Activated CD4-positive, alpha-beta T cell treated with anti-CD3 and anti-CD28 coated beads for 36 hours (primary cell): ENCODE measurements at places on chromosomes 12 and 14.

- DNase-seq: no peak
Observed at GRCh38 chr14:80206351-80207080, 4.8 kb downstream of the DIO2 start.

DNA sequence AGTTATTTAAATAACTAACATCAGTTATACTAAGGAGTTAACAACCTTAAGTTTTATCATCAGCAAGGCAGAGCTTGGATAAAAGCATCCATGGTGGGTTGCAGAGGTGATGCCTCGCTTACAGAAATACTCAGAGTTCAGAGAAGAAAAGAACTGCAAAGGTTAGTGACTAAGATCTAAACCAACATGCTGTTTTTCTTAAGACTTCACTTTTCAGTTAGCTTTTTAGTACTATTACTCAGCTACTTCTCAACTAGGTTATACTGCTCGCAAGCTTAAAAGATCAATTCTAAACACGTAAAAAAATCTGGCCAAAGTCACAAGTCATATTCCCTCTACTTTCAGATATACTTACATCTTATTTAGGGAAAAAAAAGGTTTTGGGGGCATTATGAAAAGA lies 2.8 kb downstream of the PPP1CC start:
- peak; percentile 30 for DNase-seq

DNA sequence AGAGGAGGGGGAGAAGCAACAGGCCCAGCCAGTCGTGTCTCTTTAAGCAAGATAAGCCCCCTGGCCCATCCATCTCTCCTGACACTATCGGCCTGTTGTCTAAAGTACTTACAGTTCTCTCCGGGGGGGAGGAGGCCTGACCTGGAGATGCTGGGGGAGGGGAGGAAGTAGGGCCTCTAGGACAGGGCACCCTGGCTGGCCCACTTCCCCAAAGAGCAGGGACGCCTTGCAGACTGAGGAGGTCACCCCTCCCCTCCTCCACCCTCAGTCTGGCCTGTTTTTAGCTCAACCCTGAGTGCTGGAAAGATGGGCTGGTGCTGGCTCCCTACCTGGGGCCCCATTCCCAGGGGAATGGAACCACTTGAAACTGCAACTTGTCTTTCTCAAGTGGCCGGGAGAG lies 70.3 kb downstream of the TBX5 start:
- DNase-seq: no peak

GRCh38 chr12:53795927-53796326 lies 44.1 kb upstream of the CISTR start:
- no peak for DNase-seq

DNA sequence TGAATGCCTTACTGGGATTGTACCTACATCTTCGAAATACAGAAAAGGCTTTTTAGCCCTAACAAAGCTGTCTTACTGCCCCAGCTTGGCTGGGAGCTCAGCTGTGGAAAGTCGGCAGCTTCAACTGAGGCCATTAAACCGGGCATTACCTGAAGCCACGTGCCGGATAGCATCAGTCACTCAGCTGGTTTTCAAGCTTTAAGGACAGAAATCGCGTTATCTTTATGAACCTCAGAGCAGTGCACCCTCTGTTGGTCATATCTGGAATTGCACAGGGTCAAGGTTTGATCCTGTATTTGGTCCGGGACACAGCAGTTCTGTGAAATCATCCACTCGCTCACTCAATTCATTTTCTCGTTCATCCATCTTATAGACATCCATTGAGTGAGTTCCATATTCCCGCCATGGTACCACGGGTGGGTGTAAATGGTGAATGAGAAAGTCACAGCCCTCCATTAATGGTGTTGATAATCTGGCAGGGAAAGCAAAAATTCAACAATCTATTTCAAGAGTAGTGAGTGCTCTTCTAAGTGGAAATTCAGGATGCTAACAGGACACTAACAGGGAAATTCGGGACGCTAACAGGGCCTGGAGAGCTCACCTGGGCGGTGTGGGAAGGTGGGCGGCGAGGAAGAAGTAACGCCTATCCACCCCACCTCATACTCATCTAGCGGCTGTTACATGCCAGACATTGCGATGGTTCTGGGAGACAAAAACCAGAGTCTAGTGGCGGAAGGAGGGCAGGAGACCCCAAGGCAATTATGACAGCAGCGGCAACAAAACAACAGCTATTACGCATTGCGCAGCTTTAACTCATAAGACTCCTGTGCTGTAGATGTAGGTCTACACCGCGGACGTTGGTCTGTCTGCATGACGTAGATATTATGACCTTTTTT lies 60.6 kb upstream of the TCL1A start:
- DNase-seq: peak; percentile 73

DNA sequence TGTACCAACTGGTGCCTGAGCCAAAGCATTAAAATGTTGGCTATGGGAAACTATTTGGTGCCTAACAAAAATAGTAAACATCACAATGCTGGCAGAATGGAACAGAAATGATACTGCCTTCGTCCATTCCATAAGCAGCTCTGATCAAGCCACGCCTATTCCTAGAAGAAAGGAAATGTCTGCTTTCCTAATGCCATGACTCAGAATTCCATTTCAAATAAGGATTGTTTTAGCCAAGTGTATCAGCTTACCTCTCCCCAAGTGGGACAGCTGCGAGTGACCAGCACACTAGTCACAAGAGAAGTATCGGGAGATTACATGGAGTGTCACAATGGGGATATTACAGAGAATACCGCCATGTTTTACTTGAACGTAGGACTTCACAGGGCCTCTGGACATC lies 38.7 kb downstream of the GLT8D2 start:
- DNase-seq: no peak

DNA sequence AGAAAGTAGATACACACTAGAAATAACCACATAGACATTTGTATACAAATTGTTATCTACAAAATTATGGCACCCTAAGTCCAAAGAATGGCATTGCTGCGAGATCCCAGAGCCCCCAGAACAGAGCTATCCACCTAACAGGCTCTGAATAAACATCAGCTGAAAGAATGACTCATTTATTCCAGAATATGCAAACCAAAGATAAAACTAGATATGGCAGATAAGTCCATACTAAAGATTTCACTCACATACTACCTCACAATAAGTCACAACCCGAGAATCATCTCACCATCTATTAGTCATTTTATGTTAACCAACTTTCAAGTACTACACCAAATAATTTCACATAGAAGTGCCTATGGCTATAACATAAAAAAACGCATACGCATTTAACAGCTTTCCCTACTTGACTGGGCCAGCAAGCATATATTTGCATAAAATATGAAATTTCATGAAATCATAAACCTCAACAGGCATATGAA lies 5.6 kb downstream of the CNIH1 start:
- peak; percentile 32 for DNase-seq

DNA sequence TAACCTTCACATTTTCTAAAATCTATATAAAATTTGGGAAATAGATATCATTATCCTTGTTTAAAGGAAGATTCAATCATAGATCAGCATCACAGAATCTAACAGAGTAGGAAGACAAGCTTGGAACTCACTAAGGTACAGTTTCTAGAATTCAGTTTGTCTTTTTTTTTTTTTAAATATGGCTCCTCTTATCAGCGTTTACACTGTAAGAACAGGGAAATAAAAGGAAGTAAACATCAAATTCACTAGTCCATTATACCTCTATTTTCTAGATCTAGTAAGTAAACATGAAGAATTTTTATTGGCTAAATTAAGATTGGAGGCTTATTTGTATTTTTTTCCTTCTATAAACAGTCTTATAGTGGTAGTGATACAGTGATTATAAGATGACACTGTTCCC lies 144.9 kb downstream of the LRIG3 start:
- no peak for DNase-seq

- DNase-seq: peak; percentile 64
Observed at GRCh38 chr12:112303004-112303403, 79.2 kb downstream of the HECTD4 start.

- DNase-seq: no peak
Observed at GRCh38 chr12:80166751-80167150, 67.4 kb downstream of the OTOGL start.

- peak; percentile 93 for DNase-seq
Observed at GRCh38 chr14:100067971-100068959, 3.0 kb downstream of the EVL start.

- DNase-seq: no peak
Observed at GRCh38 chr12:94173660-94174265, 25.4 kb downstream of the PLXNC1 start.

DNA sequence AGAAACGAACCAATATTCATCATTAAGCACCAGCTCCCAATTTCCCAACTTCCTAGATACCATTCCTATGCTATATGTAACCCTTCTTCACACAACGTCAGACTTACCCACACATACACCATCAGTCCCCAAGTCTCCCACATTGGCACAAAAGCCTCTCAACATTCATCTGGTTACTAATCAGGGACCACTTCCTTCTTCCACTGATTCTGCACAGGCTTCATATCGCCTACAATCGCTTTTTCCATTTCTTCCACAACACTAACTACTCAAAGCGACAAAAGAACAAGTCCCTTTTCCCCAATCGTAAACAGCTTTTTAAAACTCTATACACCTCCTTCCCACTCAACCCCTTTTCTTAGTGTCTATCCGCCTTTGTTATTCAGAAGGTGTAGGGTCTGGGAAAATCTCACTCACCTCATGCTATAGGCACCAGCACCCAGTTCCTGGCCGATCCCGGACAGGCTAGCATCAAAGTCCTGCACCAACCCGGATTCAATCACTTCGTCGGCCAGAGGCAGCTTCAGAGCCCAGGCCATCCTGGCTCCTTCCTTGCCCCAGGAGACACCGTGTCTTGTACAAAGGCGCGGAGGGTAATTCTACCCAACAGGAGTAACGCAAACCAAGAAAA lies 936 bp downstream of the TFCP2 start:
- no peak for DNase-seq

DNA sequence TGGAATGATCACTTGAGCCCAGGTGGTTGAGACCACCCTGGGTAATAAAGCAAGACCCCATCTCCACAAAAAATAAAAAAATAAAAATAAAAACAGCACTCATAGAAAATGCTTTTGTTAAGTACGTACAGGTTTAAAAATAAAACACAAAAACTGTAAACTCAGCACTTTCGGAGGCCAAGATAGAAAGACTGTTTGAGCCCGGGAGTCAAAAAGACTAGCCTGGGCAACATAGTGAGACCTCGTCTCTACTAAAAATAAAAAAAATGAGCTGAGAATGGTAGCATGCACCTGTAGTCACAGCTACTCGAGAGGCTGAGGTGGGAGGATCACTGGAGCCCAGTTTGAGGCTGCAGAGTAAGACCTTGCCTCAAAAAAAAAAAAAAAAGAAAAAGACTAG lies 7.5 kb downstream of the ATP6V1D start:
- DNase-seq: no peak

DNA sequence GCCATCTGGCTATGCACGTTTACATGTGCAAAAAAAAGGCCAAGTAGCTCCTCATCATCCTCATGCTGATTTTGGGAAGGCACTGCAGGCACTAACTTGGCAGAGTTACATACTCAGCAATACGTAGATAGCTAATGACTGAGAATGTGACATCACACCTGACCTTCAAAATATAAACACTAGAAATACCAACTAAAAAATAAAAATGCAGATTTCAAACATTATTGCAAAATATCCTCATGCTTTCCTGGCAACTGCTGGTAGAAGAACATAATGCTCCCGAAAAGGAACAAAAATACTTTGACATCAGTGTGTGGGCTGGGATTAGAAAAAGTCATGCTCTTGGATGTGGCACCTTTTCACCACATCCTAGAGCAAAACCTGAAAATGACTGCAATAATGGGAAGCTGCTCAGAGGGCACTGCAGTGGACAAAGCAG lies 153.2 kb upstream of the ABCD2 start:
- no peak for DNase-seq

DNA sequence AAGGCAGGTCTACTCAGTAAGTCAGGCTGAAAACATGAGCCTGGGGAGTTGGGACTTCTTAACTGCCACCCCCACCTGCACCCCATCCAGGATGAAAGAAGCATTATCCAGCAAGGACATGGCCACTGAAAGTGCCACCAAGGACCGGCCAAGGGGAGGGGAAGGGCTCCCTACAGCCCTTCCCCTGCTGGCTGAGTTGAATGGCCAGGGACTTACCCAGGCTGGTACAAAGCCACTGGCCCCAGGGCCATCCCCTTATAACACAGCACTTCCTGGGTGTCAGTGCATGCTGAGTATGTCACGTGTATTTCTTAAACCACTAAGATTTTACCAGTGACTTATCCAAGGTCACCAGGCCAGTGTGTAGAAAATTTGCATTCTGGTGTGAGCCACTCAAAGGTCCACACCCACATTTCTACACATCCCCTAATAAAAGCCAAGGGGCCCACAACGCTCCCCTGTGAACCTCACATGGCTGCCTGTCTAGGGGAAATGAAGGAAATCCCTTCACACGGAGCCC lies 29.3 kb upstream of the ZFP36L1 start:
- peak; percentile 52 for DNase-seq

- no peak for DNase-seq
Observed at GRCh38 chr12:76694369-76694768, 69.5 kb upstream of the ZDHHC17 start.

DNA sequence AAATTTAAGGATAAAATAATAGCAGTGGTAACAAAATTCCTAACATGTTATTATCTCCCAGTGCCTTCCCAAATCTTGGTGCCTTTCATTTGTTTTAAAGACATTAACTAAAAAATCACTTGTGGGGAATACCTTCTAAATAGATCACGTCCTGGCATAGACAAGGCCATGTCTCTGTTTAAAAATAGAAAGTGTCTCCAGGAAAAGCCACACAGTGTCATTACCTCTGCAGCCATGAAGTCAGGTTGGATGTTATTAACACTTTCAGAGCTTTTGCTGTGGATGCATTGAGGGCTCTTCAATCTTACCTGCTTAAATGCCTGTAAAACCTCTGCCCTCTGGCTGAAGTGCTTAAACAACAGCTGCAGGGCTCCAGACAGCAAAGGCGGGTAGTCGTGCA lies 211.1 kb downstream of the ITPR2 start:
- DNase-seq: no peak

GRCh38 chr12:124480469-124481256 lies 86.7 kb downstream of the NCOR2 start:
- DNase-seq: peak; percentile 80
